ENCODE measurements at places on chromosomes 1 and 21. TPM values are rescaled to one million over a fixed set of nuclear protein-coding genes. Genes with fewer than 3 reads are reported as not detected.

- DNase-seq = no peak
Measured at GRCh38 chr1:155192346-155193274, 15.1 kb downstream of the THBS3 start.

DNA sequence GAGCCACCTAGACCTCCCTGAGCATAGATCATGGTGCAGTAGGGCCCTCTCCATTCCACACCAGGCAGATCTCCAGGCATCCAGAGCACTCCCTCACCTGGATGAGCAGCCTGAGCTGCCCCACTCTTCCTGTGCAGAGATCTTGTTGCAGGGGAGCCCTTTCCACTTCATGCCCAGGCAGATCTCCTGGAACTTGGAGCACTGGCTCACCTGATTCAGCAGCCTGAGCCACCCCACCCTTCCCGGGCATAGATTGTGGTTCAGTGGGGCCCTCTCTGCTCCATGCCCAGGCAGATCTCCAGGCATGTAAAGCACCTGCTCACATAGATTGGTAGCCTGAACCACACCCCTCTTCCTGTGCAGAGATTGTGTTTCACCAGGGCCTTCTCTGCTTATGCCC is 78.0 kb downstream of the SEC16B start:
- DNase-seq = no peak

DNA sequence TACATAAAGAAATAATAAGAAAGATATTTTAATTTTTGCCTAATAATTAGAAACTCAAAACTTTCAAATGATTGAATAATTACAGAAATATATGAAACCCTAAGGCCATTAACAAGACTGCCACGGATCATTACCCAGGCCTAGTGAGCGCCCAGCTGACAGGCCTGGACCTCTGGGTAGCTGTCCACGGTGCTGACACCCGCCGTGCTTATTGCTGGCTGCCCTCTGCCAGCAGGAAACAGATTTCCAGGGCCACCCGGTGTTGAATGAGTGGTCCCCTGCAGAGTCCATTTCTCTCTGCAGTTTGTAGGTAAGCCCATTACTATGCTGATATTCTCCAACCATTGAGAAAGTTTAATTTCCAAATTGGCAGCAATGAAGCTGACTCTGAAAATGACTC is 254.4 kb upstream of the GJB5 start:
- no peak for DNase-seq

DNA sequence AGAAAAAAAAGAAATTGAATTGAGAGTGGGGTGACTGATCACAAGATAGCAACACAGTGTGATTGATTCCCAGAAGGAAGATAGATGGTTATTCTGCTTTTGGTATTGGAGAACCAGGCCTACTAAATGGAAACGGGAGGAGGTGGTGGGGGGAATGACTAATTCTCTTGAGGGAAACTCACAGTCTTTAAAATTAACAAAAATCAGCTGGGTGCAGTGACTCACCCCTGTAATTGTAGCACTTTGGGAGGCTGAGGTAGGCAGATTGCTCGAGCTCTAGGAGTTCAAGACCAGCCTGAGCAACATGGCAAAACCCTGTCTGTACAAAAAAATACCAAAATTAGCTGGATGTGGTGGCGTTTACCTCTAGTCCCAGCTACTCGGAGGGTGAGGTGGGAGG is 134.6 kb upstream of the PDE4B start:
- DNase-seq = no peak

DNA sequence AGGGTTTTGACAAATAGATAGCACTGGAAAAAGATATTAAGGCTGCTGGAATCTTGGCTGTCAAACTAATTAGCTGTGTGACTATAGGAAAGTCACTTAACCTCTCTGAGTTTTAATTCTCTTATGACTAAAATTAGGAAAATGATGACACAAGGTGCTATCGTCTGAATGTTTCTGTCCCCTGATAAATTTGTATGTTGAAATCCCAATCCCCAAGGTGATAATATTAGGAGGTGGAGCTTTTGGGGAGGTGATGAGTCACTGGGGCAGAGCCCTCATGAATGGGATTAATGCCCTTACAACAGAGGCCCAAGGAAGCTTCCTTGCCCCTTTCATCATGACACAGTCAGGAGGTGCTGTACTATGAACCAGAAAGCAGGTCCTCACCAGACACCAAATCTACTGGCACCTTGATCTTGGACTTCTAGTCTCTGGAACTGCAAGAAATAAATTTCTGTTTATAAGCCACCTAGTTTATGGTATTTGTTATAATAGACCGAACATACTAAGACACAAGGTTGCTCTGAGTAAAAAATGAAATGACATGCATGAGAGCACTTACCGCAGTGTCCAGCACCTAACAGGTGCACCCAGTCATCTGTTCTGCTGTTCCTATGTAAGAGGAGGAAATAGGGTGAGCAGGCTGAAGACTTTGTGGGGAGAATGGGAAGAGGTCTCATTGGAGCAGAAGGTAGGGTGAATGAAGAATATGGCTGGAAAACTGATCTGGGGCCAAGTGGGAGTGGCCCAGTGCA is 26.3 kb upstream of the DISP1 start:
- no peak for DNase-seq

GRCh38 chr1:228148935-228149405 is 760 bp upstream of the GJC2 start:
- DNase-seq = no peak

- DNase-seq = peak; percentile 64
Measured at GRCh38 chr21:34644825-34645224, 24.0 kb upstream of the CLIC6 start.

DNA sequence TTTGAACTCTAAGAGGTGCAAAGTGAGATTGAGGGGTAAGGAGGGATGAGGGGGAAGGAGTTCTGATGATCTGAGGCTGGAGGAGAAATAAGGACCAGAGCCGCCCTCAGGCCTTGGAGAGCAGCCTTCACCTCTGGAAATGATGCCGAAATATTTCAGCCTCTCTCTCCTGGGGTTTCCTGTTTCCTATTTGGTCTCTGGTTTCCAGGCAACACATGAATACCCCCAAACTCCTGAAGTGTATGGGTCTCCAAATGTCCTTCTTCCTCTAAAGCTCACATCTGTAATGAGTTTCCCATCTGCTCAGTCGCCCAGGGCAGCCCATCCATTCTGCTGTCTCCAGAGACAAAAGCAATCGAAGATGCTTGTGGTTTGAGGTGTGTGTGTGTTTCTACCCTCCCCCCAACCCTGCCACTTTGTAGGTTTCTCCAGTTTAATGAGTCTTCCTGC is 52.0 kb upstream of the FAM20B start:
- no peak for DNase-seq

DMBX1 gene
- 0.25 TPM for total RNA-seq

MIS18A gene
- total RNA-seq = 3.4 TPM

GORAB gene
- total RNA-seq = 11.3 TPM

FCRL2 gene
- not detected for total RNA-seq

NTNG1 gene
- 6.6 TPM for total RNA-seq

DISP1 gene
- total RNA-seq = 8.3 TPM

TXNIP gene
- 1,858 TPM for total RNA-seq

UMODL1 gene
- total RNA-seq = not detected

ITGB3BP gene
- total RNA-seq = 11.8 TPM

S100A7 gene
- total RNA-seq = 36.6 TPM
